MM.1S (cell line): ENCODE measurements at places on chromosomes 2 and 18.

- DNase-seq = no peak
- no peaks in the 10 kb centered on the region for H3K4me1 ChIP-seq
- no peaks in the 10 kb centered on the region for H3K36me3 ChIP-seq
- H3K4me3 ChIP-seq = no peak overlapping the region
- H3K27me3 ChIP-seq = no peaks in the 10 kb centered on the region
Observed at GRCh38 chr2:109683452-109683851, 69.3 kb downstream of the SOWAHC start.

DNA sequence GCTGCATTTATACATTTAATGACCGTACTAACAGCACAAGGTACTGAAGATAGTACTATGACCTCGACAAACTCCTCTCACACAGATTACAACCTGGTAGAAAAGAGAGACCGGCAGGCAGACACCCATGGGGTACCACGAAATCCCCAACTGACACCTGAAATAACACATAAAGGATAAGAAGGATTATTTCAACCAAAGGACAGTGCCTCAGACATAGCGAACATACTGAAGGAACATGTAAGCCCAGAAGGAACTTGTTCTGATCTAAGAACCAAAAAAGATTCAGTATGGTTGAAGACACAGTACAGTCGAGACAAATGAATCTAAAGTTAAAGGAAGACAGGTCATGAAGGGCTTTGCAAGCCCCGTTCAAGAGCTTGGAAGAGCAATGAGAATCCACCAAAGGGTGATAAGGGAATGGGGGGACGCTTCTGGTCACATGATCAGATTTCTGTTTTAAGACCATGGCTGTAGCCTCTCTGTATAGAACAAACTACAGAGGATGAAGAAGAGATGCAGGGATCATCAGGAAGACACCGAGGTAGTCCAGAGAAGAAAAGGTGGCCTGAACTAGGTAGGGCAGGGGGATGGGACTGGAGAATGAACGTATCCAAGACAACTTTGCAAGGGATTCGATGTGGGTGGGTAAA is 902 bp downstream of the MCFD2 start:
- no peaks in the 10 kb centered on the region for H3K36me3 ChIP-seq
- peak overlapping the region; percentile 88 for H3K4me3 ChIP-seq
- H3K27me3 ChIP-seq = no peaks in the 10 kb centered on the region
- DNase-seq = no peak

- peaks cover 7% of the 10 kb centered on the region for H3K4me1 ChIP-seq
- H3K27me3 ChIP-seq = no peaks in the 10 kb centered on the region
- no peaks in the 10 kb centered on the region for H3K36me3 ChIP-seq
- no peak overlapping the region for H3K27ac ChIP-seq
- no peak for DNase-seq
Observed at GRCh38 chr2:62738981-62739936, 33.7 kb downstream of the EHBP1 start.

- no peak overlapping the region for H3K4me3 ChIP-seq
- no peaks in the 10 kb centered on the region for H3K27me3 ChIP-seq
- H3K27ac ChIP-seq = no peak overlapping the region
- no peaks in the 10 kb centered on the region for H3K36me3 ChIP-seq
- H3K4me1 ChIP-seq = no peaks in the 10 kb centered on the region
- no peak for DNase-seq
Observed at GRCh38 chr2:214004463-214004862, 406.4 kb upstream of the VWC2L start.

GRCh38 chr2:233977296-233977837 is 60.2 kb downstream of the TRPM8 start:
- H3K27me3 ChIP-seq = no peaks in the 10 kb centered on the region
- DNase-seq = no peak
- H3K27ac ChIP-seq = no peak overlapping the region
- H3K36me3 ChIP-seq = no peaks in the 10 kb centered on the region; the same call in 1 of the 2 replicates

GRCh38 chr2:196384729-196385128 is 213.4 kb upstream of the STK17B start:
- H3K4me1 ChIP-seq = peaks cover 5% of the 10 kb centered on the region; the same call in 1 of the 2 replicates
- no peaks in the 10 kb centered on the region for H3K36me3 ChIP-seq
- DNase-seq = peak; percentile 21

DNA sequence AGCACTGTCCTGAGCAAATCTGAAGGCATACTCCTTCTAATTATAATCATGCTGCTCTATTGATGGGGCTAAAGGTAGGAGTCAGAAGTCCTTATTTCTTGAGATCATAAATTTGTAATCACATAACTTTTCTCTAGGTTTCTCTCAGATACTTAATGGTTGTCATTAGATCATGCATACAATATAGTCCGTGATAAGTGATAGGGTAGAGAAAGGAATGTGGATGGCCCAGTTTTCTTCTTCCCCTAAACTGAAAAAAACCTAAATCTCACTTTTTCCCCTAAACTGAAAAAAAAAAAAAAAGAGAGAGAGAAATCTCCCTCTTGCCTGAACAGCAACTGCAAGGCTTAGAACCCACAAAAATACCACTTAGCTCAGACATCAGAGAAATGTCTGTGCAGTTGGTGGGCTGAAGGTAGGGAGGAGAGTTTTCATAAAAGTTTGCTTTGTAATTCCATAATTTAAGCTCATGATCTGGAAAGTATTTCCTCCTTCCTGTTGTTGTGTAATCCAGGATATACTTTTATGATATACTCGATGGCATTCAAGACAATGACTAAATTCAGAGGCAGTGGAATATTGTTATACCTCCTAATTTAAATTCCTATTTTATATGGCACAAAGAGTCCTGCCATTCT is 79.3 kb upstream of the ITPRID2 start:
- H3K27me3 ChIP-seq = no peaks in the 10 kb centered on the region
- no peak for DNase-seq
- no peaks in the 10 kb centered on the region for H3K4me1 ChIP-seq
- no peak overlapping the region for H3K27ac ChIP-seq
- no peak overlapping the region for H3K4me3 ChIP-seq
- H3K36me3 ChIP-seq = no peaks in the 10 kb centered on the region

- peaks cover 29% of the 10 kb centered on the region for H3K4me1 ChIP-seq
- DNase-seq = peak; percentile 24
- H3K27me3 ChIP-seq = no peaks in the 10 kb centered on the region
- no peaks in the 10 kb centered on the region for H3K36me3 ChIP-seq
- peak overlapping the region; percentile 80 for H3K27ac ChIP-seq
Observed at GRCh38 chr2:189658306-189659212, 2.7 kb upstream of the ASNSD1 start.

- H3K4me1 ChIP-seq = 0 out of 2 replicates have a peak, but pooled peaks cover under 1% of the 10 kb centered on the region
- H3K27me3 ChIP-seq = no peaks in the 10 kb centered on the region
- H3K27ac ChIP-seq = no peak overlapping the region
- no peak for DNase-seq
- no peak overlapping the region for H3K4me3 ChIP-seq
- H3K36me3 ChIP-seq = no peaks in the 10 kb centered on the region
Observed at GRCh38 chr18:48680339-48681250, 141.8 kb downstream of the CTIF start.

DNA sequence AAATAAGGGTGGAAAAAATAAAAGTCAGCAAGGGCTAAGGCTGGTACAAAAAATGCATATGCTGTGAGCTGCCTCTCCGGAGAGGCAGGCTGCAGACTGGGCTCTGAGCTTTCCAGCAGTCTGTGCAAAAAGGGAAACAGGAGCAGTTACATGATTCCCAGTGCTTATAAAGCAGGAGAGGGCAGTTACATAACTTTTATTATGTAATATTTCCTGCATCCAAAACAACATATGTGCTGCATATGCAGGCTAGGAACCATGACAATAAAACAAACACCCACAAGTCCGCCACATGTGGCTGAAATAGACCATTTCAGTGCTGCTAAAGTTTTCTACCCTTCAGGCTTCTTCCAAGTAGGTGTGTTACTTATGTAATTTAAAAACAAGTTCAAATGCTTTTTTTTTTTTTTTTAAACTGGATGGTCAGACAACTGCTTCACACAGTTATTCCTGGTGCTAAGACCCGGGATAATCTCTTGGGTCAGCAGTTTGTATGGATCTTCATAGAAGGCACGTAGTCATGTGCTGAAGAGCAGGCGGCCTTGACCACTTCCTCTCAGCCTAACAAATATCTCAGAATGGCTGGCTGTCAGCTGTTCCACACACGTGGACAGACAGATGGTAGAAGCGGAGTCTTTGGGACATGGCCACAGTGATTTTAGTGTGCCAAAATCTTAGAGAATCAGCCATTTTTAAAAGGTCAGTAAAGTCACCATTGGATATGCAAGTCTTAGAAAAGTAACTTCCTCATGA is 43.5 kb downstream of the ARMC9 start:
- no peak overlapping the region for H3K27ac ChIP-seq
- DNase-seq = no peak
- no peaks in the 10 kb centered on the region for H3K36me3 ChIP-seq
- H3K4me3 ChIP-seq = no peak overlapping the region
- no peaks in the 10 kb centered on the region for H3K27me3 ChIP-seq

- no peaks in the 10 kb centered on the region for H3K4me1 ChIP-seq
- H3K27me3 ChIP-seq = no peaks in the 10 kb centered on the region
- no peak overlapping the region for H3K27ac ChIP-seq
- no peak for DNase-seq
- H3K4me3 ChIP-seq = no peak overlapping the region
- no peaks in the 10 kb centered on the region for H3K36me3 ChIP-seq
Observed at GRCh38 chr2:23100406-23100805, 284.6 kb upstream of the KLHL29 start.
